ENCODE measurements at places on chromosomes 3 and 15.

GRCh38 chr15:64502151-64502550 is 41.8 kb downstream of the ZNF609 start:
- DNase-seq = no peak

- no peak for DNase-seq
These were observed 1.6 kb downstream of the SKOR1 start for GRCh38 chr15:67826717-67827561.

DNA sequence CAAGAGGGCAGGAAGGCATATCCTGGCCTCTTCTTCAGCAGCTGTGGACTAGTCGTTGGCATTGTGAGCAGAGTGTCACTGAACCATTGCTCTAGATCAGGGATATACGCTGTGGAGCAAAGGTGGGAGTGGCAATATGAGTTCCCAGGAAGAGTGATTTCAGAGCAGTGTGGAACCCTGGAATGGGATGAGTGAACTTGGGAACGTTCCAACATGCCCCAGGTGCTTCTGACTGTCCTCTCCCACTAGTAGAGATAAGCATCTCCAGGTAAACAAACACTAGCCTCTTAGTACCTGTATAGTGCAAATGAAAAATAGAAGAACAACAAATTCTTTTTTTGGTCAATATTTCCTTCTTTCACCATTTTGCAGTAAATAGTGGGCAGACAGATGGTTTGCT is 123.6 kb upstream of the VEPH1 start:
- no peak for DNase-seq

DNA sequence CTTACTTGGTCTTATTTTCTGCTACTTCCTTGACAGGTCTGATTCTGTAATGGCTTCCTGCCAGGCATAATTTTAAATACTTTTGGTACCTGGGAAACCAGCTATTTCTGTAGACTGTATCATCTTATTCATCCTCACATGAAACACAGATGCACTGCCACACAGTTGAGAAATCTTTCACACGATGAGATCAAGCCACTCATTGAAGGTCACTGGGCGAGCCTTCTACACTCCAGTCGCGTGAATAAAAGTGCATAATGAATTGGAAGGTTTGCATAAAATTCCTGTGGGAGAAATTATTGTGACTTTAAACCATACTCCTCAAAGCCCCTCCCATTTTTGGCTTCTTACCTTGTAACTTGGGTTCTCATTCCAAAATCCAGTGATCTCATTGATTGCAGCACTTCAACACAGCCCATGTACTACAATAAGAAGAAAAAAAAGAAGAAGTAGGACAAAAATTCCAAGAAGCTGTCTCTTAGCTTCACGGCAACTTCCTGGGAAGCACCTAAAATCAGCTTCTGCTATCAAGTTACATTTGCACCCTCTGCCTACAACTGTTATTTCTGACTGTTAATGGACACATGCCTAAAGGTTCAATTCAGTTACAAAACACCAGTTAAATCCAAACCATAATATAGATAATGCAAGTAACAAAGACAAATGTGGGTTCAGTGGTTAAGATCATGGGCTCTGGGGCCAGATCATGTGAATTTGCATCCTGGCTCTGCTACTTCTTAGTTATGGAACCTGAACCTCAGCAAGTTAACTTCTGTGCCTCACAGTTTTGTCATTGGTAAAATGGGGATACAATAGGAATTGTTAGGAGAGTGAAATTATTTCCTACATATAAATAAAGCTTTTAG is 39.0 kb downstream of the SHC4 start:
- DNase-seq = no peak

DNA sequence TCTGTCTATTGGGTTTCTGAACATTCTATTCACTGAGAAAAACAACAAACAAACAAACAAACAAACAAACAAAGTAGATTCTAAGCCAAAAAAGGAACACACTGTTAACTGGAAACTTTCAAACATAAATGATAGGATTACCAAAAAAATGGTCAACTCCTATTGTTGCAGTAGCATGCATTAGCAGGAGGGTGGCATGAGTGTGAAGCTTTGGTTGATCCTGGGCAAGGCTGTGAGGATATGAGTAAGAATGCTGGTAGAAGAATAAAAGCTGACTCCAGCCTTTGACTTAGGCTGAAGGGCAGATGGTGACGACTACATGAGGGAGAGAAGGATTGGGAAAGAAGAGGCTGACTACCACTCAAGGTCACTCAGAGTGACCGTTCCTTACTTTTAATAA is 810.3 kb downstream of the VGLL3 start:
- peak; percentile 41 for DNase-seq

DNA sequence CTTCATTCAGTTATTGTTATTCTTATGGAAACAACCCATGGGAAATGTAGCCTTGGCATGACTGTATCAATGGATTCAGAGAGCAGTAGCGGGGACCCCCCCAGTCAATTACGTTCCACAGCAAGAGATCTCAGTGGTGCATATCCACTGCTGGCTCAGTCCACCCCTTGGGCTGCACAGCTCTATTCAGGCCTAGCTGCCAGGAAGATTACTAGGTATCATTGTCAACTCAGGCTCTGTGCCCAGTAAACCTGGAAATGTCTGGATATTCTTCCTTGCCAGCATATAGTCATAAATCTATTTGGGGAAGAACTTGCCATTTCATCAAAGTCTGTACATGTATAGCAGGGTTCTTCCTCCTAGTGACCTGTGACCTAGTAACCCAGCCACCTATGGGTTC is 128.1 kb upstream of the CCDC54 start:
- no peak for DNase-seq

GRCh38 chr3:50562861-50563260 is 4.7 kb downstream of the C3orf18 start:
- no peak for DNase-seq

DNA sequence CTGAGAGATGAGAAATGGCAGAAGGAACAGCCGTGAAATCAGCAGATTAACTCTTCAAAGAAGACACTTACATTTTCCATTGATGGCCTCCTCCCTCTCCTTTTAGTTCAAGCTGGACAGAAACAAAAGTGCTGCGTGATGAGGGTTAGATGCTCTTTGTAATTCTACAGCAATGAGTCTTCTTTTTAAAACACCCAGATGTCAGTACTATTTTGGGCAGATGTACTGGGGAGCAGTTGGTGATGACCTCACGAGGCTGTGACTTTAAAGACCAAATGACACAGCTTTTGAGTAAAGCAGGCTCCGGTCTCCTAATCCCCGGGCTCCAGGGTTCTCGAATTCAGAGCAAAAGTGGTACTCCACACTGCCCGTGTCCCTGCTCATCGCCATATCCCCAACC is 198.2 kb downstream of the SLCO3A1 start:
- no peak for DNase-seq

DNA sequence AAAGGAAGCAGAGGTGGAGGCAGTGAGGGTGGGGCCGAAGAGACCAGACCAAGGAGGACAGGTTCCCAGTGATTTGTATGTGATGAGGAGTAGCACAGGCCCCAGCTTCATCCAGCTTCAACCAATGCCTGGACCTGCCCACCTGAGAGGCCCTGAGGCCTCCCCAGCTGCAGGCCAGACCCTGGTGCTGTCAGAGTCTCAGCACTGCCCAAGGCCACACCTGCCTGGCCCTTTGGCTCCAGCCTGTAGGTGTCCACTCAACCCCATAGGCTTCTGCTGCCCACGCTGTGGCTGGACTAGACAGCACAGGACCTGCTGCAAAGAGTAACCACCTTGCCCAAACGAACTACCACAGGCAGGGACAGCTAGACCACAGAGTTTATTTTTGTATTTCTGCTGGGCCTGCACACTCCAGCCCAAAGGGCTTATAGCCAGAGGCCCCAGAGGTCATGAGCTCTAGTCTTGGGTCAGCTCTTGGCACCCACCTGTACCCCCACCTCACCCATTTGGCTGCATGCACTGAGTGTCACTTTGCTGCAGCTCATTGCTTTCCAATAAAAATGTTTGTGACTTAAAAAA is 81.9 kb upstream of the CDV3 start:
- no peak for DNase-seq

GRCh38 chr15:22887157-22887951 is 48.9 kb downstream of the NIPA2 start:
- no peak for DNase-seq

- DNase-seq = no peak
These were observed 362.8 kb downstream of the CHST2 start for GRCh38 chr3:143482106-143483088.

- DNase-seq = no peak
These were observed 83.4 kb downstream of the TFDP2 start for GRCh38 chr3:142065932-142066331.

GRCh38 chr3:140699516-140700231 is 21.8 kb downstream of the TRIM42 start:
- no peak for DNase-seq

GRCh38 chr3:66638717-66639116 is 137.9 kb upstream of the LRIG1 start:
- no peak for DNase-seq

DNA sequence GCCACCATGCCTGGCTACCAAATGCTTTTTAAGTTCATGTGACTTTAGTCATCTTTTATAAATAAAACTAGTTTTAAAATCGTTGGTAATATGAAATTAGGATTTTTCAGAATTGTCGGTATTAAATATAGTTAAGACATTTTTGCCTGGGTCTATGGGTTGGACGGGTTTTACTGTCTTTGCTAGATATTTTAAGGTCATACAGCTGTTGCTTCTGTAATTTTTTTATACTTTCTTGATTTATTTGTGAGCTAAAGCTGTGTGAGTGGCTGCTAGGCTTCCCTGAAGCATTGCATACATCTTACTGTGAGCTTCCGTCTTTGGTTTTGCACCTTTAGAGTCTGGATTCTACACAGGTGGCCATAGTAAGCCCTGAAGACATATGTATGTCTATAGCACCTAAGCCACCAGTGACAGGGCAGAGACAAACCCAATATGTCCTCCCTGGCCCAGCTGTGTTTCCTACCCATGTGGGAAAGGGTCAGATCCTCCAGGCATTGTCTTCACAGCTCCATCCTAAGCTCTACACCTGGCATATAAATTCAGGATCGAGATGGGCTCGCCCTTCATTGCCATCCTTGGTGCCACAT is 16.6 kb upstream of the ZNF710 start:
- no peak for DNase-seq

GRCh38 chr3:11201251-11202019 is 47.1 kb downstream of the HRH1 start:
- no peak for DNase-seq

- DNase-seq = no peak
These were observed 14.6 kb upstream of the LRRC15 start for GRCh38 chr3:194384156-194384555.

- DNase-seq = no peak
These were observed 159.8 kb downstream of the THSD4 start for GRCh38 chr15:71275098-71275497.

DNA sequence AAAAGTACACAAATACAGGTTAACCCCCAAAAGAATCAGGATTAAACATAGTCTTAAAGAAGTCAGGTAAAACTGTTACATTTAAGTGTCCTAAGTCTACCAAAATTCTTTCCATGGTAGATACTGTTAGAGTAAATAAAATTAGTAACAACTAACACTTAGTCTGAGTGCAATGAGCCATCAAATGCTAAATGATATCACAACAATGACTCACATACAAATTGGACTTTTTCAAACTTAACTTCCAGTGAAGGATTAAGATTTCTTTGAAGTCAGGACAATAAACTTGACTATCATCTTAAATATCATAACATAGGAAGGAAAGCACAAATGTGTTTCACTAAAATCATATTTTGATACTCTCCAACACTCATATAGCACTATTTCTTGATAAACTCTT is 43.9 kb downstream of the ZNF148 start:
- no peak for DNase-seq

DNA sequence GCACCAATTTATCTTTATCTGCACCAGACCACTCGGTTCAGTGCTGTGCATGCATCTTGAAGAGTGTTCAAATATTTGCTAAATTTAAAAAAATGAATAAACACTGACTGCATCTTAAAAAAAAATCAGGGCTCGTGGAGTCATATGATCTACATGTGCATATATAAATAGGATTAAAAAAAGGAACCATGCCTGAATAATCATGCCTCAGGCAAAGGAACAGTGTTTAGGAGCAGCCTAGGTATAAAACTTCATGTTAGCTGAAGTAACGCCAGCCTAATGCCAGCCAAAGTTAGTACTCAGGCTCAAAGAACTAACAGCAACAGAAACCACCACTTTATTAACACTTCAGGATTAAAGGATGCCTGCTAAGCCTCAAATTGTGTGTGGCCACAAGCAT is 9.5 kb downstream of the ABCC5 start:
- no peak for DNase-seq

GRCh38 chr3:151296226-151296625 is 17.9 kb upstream of the P2RY14 start:
- no peak for DNase-seq

GRCh38 chr15:45320581-45321205 is 57.7 kb downstream of the GATM start:
- no peak for DNase-seq

DNA sequence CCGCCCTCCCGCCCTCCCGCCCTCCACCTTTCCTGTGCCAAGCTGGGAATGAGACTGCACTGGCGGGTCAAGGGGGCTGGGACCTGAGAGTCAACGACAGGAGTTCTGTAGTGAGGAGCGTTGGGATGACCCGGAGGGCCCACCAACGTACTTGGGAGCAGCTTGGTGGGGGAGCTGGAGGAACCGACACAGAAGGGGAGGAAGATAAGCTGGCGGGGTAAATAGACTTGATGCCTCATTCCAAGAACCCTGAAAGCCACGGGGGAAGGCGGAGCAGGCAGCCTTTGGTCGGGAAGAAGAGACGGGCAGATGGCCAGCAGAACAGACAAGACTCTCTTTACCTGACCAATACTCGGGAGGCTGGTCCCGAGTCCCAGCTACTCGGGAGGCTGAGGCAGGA is 277 bp downstream of the FMN1 start:
- DNase-seq = no peak

GRCh38 chr3:167872941-167873340 is 137.4 kb downstream of the SERPINI1 start:
- DNase-seq = no peak

- DNase-seq = no peak
These were observed 88.1 kb downstream of the RTP4 start for GRCh38 chr3:187456250-187456649.

DNA sequence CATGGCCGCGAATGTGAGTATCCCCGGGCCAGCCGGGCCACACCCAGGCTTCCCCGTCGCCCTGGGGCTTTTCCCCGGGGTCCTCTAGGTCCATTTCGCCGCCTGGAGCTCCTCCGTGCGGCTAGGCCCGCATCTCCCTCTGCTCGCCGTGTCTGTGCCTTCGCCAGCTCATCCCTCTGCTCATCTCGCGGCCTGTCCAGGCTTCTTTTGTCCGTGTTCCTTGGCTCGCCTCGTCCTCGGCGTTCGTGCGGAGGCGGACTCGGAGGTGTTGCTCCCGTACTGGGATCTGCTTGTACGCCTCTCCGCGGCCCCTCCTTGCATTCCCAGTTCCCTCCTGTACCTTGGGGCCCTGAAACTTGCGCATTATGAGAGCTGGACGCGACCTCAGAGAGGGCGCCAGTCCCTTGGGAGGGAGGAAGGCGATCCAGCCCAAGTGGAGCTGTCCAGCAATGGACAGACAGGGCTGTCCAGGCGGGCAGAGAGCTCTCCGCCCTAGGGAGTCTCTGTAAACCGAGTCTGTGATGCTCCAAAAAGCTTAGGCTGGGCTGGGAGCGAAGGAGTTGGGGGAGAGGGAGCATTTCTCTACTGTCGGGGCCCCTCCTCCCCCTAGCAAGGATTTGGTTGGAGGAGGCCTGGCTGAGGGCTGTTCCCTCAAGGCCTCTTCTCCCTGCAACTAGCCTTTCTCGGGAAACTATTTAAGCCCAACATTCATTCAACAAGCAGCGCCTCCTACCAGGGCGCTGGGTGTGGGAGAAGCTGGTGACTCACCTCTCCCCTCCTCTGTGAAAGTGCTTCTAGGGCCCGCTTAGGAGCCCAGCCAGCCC is 553 bp downstream of the TMEM43 start:
- peak; percentile 58 for DNase-seq

- DNase-seq = peak; percentile 56
These were observed 19.7 kb downstream of the SSR3 start for GRCh38 chr3:156535162-156535627.
